ENCODE measurements at places on chromosomes 16 and 17. TPM values are rescaled to one million over a fixed set of nuclear protein-coding genes. Genes with fewer than 3 reads are reported as not detected.

DNA sequence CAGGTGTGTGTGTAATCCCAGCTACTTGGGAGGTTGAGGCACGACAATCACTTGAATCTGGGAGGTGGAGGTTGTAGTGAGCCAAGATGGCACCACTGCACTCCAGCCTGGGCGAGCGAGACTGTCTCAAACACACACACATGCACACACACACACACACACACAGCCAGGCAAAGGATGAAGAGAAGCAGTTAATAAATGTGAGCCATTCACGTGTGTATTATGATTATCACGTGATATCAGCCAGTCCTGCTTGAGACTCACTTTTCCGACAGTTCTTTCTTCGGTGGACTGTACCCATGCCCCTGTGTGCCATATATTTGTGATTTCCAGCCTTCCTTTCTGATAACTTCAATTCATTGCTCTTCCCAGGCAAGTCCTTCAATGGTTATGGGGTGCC lies 119.3 kb downstream of the PRKCB start:
- DNase-seq, result no peak
- no peak overlapping the region for H3K27ac ChIP-seq
- H3K36me3 ChIP-seq, result no peaks in the 10 kb centered on the region
- H3K4me1 ChIP-seq, result no peaks in the 10 kb centered on the region
- H3K27me3 ChIP-seq, result no peaks in the 10 kb centered on the region

DNA sequence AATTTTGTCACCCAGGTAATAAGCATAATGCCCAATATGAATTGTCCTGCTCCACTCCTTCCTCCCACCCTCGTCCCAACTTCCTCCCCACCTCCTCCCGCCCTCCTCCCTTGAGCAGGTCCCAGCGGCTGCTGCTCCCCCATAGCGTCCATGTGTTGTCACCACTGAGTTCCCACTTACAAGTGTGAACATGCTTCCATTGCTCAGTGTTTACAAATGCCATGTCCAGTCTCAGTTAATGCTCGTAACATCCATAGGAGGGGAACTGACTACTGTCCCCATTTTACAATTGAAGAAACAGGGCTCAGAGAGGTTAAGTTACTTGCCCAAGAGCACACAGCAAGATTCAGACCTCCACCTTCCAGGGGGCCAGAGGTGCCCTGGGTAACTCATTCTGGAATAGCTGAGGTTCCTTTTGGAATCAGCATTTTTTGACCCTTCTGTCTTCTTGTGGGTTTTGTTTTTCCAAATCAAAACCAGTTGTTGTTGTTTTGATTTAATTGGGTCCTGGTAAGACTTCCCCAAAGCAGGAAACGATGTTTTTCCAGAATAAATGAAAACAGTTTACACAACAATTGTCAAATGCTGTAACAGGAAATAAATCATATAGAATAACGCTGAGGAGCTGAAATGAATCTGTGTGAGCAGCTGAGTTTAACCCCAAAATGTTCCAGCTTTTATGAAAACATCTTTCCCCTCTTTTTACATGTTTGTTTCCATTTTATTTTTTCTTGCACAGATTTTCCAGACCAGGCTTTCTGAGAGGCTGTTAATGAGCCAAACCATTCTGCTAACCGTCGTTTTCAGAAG lies 73.9 kb downstream of the ZDHHC7 start:
- no peaks in the 10 kb centered on the region for H3K27me3 ChIP-seq
- H3K4me1 ChIP-seq, result peaks cover 14% of the 10 kb centered on the region
- no peaks in the 10 kb centered on the region for H3K36me3 ChIP-seq
- DNase-seq, result no peak
- no peak overlapping the region for H3K27ac ChIP-seq

DNA sequence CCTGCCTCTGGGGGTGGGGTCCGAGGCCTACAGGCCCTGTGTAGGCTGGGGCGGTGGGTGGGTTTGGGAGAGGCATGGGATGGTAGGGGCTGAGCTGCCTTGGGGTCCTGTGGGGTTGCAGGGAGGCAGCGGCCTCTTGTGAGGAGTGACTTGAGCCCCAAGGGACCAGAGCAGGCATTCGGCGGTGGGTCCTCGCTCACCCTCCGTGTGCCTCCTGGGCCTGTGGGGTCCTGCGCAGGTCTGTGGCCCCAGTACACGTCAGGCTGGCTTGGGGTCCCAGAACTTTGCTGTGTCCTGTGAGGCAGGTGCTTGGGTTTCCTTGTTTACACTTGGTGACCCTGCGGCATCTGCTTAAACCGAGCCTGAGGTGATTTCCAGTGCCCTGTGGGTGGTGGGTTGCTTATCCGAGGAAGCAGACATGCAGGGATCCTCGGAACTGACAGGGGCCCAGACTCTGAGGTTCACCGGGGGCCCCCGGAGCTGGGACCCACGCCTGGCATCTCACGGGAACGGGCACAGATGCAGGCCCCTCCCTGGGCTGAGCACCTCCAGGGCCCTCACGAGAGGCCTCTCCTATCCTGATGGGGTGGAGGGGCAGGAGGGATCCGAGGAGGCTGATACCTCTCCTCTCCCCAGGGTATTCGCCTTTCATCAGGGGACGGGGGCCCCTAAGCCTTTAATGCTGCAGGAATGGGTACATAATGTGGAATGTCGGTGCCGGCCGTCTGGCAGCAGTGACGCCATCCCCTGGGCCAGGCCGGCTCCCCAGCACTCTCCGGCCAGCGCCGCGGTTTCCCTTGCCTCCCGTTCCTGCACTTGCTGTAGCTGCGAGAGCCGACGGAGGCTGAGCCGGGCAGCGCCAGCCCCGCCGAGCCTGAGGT lies 7.7 kb downstream of the METRNL start:
- no peak for DNase-seq
- H3K27me3 ChIP-seq, result no peaks in the 10 kb centered on the region
- H3K4me3 ChIP-seq, result no peak overlapping the region

DNA sequence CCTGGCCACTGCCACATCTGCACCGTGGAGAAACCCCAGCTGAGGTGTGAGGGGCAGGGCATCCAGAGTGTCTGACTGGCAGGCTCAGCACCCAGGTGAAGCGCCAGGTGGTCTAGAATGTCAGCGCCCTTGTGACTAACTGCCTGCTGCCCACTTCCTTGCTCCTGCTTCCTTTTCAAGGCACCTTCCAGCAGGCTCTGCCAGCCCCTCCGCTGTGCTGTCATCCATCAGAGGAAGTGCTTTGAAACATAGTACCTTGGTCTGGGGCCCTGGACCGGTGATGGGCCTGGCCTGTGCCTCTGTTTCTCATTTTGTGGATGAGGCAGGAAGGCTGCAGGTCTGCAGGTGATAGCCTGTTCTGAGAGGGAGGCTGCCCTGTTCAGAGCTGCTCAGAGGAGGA lies 5.5 kb downstream of the SPNS2 start:
- H3K27me3 ChIP-seq, result peaks cover 13% of the 10 kb centered on the region
- no peak overlapping the region for H3K4me3 ChIP-seq
- DNase-seq, result no peak
- H3K4me1 ChIP-seq, result peaks cover 5% of the 10 kb centered on the region
- H3K27ac ChIP-seq, result no peak overlapping the region

DNA sequence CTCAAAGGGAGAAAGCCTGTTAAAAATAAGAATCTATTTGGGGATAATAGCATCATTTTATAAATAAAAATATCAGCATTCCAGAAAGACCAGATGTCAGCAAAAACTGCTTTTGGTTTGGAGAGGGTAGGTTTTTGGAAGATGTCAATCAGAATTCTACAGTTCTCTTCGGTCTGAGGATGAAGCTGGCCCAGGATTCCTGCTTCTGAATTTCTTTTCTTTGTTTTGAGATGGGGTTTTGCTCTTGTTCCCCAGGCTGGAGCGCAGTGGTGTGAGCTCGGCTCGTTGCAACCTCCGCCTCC lies 31.0 kb upstream of the PITPNA start:
- DNase-seq, result no peak
- no peaks in the 10 kb centered on the region for H3K36me3 ChIP-seq

GRCh38 chr16:56866955-56867830 lies 2.2 kb downstream of the SLC12A3 start:
- no peaks in the 10 kb centered on the region for H3K36me3 ChIP-seq
- no peaks in the 10 kb centered on the region for H3K27me3 ChIP-seq
- DNase-seq, result peak; percentile 41
- no peak overlapping the region for H3K4me3 ChIP-seq

- H3K4me1 ChIP-seq, result no peaks in the 10 kb centered on the region
- H3K27ac ChIP-seq, result no peak overlapping the region
- no peak for DNase-seq
- H3K27me3 ChIP-seq, result peaks cover 6% of the 10 kb centered on the region
- no peaks in the 10 kb centered on the region for H3K36me3 ChIP-seq
Observed at GRCh38 chr16:22926105-22926751, 112.3 kb downstream of the HS3ST2 start.

DNA sequence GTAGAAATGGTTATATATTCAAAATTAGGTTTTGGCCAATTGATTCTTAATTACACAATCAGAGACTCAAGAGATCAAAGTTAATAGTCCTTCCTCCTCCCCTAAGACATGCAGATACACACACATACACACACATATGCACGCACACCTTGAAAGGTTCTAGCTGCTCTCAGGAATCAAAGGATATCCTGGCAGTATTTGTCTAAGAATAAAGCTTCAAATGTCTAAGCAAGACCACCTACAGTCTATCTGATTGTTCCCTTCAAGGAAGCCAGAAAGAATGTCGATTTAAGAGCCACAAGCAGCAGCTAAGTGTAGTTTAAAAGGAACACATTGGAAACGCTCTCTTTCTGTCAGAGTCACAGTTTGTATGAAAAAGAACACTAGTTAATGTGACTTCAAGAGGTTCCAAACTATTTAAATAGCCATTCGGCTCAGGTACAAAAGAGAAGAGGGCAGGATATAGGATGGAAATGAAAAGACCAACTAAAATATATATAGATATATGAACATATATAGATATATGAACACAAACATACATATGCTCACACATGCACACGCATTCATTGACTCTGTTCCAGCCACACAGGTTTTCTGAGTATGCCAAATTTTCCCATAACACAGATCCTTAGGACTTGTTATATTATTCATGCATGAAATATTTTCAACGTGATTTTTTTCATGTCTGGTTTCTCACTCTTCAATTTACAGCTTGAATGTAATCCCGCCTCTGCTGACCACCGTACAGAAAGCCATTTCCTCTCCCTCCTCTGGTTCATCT lies 79.0 kb downstream of the CDH8 start:
- no peaks in the 10 kb centered on the region for H3K4me1 ChIP-seq
- no peak overlapping the region for H3K4me3 ChIP-seq
- H3K27ac ChIP-seq, result no peak overlapping the region

GRCh38 chr17:66764506-66764905 lies 70.4 kb upstream of the CACNG5 start:
- H3K27ac ChIP-seq, result no peak overlapping the region
- DNase-seq, result no peak
- no peak overlapping the region for H3K4me3 ChIP-seq
- no peaks in the 10 kb centered on the region for H3K27me3 ChIP-seq

- H3K4me1 ChIP-seq, result peaks cover 8% of the 10 kb centered on the region
- no peak overlapping the region for H3K27ac ChIP-seq
- H3K27me3 ChIP-seq, result no peaks in the 10 kb centered on the region
- no peak overlapping the region for H3K4me3 ChIP-seq
- no peak for DNase-seq
- H3K36me3 ChIP-seq, result no peaks in the 10 kb centered on the region
Observed at GRCh38 chr16:66587881-66588600, 8.8 kb downstream of the CMTM2 start.

DNA sequence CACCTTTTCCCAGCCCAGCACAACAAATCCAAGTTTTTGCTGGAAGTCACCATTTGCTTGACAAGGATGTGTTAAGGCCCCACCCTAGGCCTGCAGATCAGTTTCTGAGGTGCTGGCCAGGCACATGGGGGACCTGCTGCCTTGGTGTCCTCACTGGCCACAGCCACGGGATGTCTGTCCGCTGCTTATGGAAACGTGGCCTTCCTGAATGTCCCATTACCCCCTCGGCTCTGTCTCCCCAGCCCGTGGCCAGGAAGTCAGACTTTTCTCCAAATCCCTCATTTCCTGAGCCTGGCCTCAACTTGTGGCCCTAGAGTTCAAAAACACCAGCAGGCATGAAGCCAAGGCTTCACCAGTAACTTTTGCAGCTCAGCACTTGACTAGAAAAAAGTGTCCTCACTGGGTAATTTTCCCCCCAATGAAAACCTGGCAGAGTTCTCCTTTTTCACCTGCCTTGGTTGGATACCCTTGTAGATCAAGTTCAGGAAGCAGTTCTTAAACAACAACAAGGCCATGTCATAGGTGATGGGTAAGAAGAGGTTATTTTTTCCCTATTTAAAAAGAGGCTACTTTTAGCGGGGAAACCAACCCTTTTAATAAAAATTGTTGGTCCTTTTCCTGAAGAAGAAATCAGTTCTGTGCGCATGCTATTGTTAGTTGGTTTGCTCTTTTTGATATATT lies 80.8 kb downstream of the SOCS1 start:
- no peak for DNase-seq
- peaks cover 8% of the 10 kb centered on the region for H3K36me3 ChIP-seq
- H3K27me3 ChIP-seq, result no peaks in the 10 kb centered on the region
- no peaks in the 10 kb centered on the region for H3K4me1 ChIP-seq
- no peak overlapping the region for H3K27ac ChIP-seq

DNA sequence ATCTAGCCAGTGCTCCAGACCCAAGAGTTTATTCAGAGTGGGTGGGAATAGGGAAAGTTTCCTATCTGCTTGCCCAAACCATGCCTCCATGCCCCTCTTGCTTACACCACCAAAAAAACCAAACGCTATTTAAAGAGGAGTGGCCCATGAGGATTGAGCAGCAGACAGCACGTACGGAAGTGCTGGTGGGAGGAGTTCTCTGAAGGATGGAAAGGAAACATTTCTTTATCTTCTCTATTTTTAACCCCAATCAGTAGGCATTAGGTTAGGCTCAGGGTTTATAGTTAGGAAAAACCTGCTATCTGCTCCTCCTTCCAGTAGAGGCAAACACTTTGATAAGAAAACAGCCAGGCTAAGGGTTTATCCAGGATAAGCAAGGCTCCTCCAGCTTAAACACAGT lies 235.3 kb downstream of the ZFHX3 start:
- peaks cover 6% of the 10 kb centered on the region for H3K4me1 ChIP-seq
- no peak overlapping the region for H3K4me3 ChIP-seq
- H3K27me3 ChIP-seq, result no peaks in the 10 kb centered on the region
- H3K36me3 ChIP-seq, result peaks cover 14% of the 10 kb centered on the region

- peaks cover 73% of the 10 kb centered on the region for H3K36me3 ChIP-seq
- no peak overlapping the region for H3K27ac ChIP-seq
- DNase-seq, result no peak
- no peaks in the 10 kb centered on the region for H3K4me1 ChIP-seq
- H3K4me3 ChIP-seq, result no peak overlapping the region
Observed at GRCh38 chr17:41873559-41874292, 8.5 kb upstream of the KLHL11 start.

- H3K4me3 ChIP-seq, result no peak overlapping the region
- H3K27me3 ChIP-seq, result no peaks in the 10 kb centered on the region
- peaks cover 34% of the 10 kb centered on the region for H3K4me1 ChIP-seq
- no peak for DNase-seq
Observed at GRCh38 chr16:85649411-85650134, 36.5 kb downstream of the GSE1 start.

Gene TMC7
- total RNA-seq, result 0.18 TPM

Gene SLC47A2
- not detected for total RNA-seq

Gene EEF2KMT
- 13.5 TPM for total RNA-seq

Gene OTOP2
- not detected for total RNA-seq

Gene SEZ6L2
- total RNA-seq, result 47.1 TPM

Gene CCL14
- total RNA-seq, result 123 TPM

Gene ABCA6
- 19.1 TPM for total RNA-seq
